A549 treated with CORT108297 at 1 μM for 4 hours (cell line): ENCODE measurements at places on chromosomes 2 and 18. TPM values are rescaled to one million over a fixed set of nuclear protein-coding genes. Genes with fewer than 3 reads are reported as not detected.

MGAT4A gene
- total RNA-seq: 0.98 to 2.1 TPM (median 1.3 TPM) in 5 replicates

FBXO48 gene
- total RNA-seq: 0.49 to 0.65 TPM (median 0.53 TPM) in 5 replicates

DCDC2C gene
- total RNA-seq: 0.22 to 0.55 TPM (median 0.52 TPM) in 5 replicates

PRKAG3 gene
- total RNA-seq: not detected in 5 replicates

KIAA2012 gene
- total RNA-seq: not detected in 5 replicates

NCKAP1 gene
- total RNA-seq: 90.1 to 102 TPM (median 99.6 TPM) in 5 replicates

ZNF407 gene
- 2.4 to 2.8 TPM (median 2.8 TPM) in 5 replicates for total RNA-seq

POU3F3 gene
- total RNA-seq: 0.02 to 0.03 TPM in 2 of 5 replicates, not detected in the others

TAF4B gene
- total RNA-seq: 4.4 to 5.1 TPM (median 4.6 TPM) in 5 replicates

C18orf54 gene
- 2.0 to 3.1 TPM (median 2.5 TPM) in 5 replicates for total RNA-seq

TRABD2A gene
- 8.2 to 11.5 TPM (median 9.9 TPM) in 5 replicates for total RNA-seq

NOSTRIN gene
- total RNA-seq: 1.3 to 2.1 TPM (median 1.7 TPM) in 5 replicates

ATP8B1 gene
- 7.9 to 10.5 TPM (median 9.3 TPM) in 5 replicates for total RNA-seq

FOXI3 gene
- total RNA-seq: 0.05 TPM in 1 of 5 replicates, not detected in the others

ITGA6 gene
- 35.4 to 48.1 TPM (median 44.9 TPM) in 5 replicates for total RNA-seq

ZBTB7C gene
- 0.02 to 0.20 TPM (median 0.07 TPM) in 5 replicates for total RNA-seq

KLHL29 gene
- total RNA-seq: 3.6 to 5.7 TPM (median 4.6 TPM) in 5 replicates

DSG1 gene
- not detected in 5 replicates for total RNA-seq

TFPI gene
- total RNA-seq: 42.5 to 65.2 TPM (median 55.3 TPM) in 5 replicates

ZC3H15 gene
- total RNA-seq: 78.1 to 107 TPM (median 84.8 TPM) in 5 replicates

SMYD1 gene
- total RNA-seq: not detected in 5 replicates

DUSP19 gene
- total RNA-seq: 0.55 to 1.4 TPM (median 0.74 TPM) in 5 replicates

ATG16L1 gene
- 44.4 to 50.7 TPM (median 47.4 TPM) in 5 replicates for total RNA-seq

C2orf80 gene
- not detected in 5 replicates for total RNA-seq

UGT1A4 gene
- total RNA-seq: 0.06 to 0.08 TPM (median 0.07 TPM) in 3 of 5 replicates, not detected in the others

MLPH gene
- 251 to 312 TPM (median 290 TPM) in 5 replicates for total RNA-seq

MAPK4 gene
- total RNA-seq: 0.08 to 0.11 TPM (median 0.09 TPM) in 5 replicates

MRPL53 gene
- 94.6 to 158 TPM (median 138 TPM) in 5 replicates for total RNA-seq

GPR39 gene
- total RNA-seq: 8.3 to 9.9 TPM (median 9.3 TPM) in 5 replicates

CIB4 gene
- 0.16 to 0.34 TPM in 2 of 5 replicates, not detected in the others for total RNA-seq

CD8A gene
- 0.28 to 0.42 TPM (median 0.32 TPM) in 5 replicates for total RNA-seq

ATP6V1C2 gene
- 0.14 to 0.32 TPM (median 0.21 TPM) in 5 replicates for total RNA-seq

RNF152 gene
- total RNA-seq: 0.02 to 0.06 TPM (median 0.04 TPM) in 4 of 5 replicates, not detected in the other

RSAD2 gene
- total RNA-seq: 0.17 to 0.89 TPM (median 0.25 TPM) in 5 replicates

NEU2 gene
- total RNA-seq: not detected in 5 replicates

IL36B gene
- 0.09 to 0.19 TPM in 2 of 5 replicates, not detected in the others for total RNA-seq

CXCR1 gene
- not detected in 5 replicates for total RNA-seq

ZNF385B gene
- total RNA-seq: 0.20 to 0.21 TPM in 2 of 5 replicates, not detected in the others

KATNAL2 gene
- total RNA-seq: 1.7 to 3.3 TPM (median 1.8 TPM) in 5 replicates

SP5 gene
- total RNA-seq: 0.05 TPM in 1 of 5 replicates, not detected in the others
